Suppressor macrophage treated with lipopolysaccharide for 4 hours (primary cell): ENCODE measurements at places on chromosomes 11 and 22.

DNA sequence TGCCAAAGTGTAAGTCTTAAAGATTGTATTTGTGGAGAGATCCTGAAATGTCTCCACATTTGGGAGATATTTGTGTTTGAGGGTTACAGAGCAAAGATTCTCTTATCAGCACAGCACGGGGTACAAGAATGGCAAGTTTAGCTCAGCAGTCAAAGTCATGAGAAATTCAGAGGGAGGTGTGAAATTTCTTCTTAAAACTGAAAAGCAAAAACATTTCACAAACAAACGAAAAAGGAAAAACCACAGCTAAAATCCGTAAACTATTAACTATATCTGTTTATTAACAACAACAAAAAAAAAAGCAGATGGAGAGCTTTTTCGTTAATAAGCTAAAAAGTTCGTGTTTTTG lies 40.9 kb upstream of the ETS1 start:
- DNase-seq, result no peak

DNA sequence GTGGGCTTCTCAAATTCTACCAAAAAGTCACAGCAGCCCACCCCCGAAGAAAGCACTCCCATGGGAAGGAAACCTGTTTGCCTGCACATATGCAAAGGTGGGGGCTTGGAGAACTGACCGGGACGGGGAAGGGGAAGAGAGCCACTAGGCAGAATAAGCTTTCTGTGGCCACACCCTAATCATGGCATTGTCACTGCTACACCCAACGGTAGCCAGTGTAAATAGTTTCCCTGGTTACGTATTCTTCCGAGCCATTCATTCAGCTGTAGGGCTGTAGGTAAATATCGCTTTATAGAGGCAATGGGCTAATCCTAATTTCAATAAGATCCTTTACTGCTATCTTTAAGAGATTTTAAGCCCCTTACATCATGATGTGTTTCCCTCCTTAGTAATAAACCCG lies 61.7 kb downstream of the PRDM11 start:
- no peak for DNase-seq

DNA sequence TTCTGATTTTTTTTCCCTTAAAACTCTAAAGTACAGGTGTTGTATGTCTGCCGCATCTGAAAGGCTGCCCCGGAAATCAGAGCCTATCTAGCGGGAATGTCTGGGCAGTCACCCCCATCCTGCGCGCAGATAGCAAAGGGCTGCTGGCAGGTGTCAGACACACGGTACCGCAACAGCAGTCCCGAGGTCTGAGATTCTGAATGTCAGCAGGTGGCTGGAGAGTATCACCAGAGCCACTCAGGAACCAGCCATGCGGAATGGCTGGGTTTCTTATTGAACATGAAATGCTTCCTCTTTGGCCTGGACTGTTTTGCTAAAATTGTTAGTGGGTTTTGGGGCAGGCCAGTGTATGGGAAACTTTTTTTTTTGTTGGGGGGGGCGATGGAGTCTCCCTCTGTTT lies 53.3 kb downstream of the CERK start:
- DNase-seq, result peak; percentile 11

- DNase-seq, result no peak
These were observed 24.2 kb downstream of the MUC6 start for GRCh38 chr11:1012291-1012690.

DNA sequence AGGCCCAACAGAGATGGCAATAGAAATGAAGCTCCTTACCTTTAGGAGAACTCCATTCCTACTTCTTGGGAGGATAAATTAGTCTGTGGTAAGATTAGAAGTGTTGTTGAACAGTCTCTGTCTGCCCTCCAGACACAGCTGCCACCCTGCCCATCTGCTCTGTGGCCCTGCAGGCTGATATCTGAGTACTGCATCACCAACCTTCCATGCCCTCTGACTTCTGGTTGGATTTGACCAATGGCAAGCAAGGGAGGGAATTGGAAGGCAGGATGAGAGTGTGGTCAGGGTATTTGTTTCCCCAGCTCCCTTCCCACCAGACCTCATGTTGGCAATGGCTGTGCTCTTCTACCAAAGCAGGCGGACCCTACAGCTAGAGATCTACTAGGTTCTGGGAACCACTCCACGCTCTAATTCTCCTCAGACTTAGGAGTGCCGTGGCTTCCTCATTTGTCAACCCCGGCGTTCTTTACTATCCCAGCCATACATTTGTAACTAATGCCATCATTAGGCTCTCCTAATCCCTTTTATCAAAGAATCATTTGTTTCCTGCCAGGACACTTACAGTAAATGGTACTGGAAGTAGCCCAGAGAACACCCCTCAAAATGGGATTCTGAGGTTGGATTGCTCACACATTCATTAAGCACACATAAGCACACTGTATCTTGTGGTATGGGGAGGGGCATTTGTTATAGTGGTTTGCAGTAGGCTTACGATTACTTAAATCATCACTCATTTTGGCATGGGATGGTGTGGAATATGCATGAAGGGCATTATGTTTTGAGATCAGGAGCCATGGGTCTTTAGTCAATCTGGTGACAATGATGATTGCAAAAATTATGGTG lies 35.4 kb upstream of the CD44 start:
- no peak for DNase-seq

GRCh38 chr22:27993774-27994350 lies 74.8 kb upstream of the PITPNB start:
- no peak for DNase-seq

DNA sequence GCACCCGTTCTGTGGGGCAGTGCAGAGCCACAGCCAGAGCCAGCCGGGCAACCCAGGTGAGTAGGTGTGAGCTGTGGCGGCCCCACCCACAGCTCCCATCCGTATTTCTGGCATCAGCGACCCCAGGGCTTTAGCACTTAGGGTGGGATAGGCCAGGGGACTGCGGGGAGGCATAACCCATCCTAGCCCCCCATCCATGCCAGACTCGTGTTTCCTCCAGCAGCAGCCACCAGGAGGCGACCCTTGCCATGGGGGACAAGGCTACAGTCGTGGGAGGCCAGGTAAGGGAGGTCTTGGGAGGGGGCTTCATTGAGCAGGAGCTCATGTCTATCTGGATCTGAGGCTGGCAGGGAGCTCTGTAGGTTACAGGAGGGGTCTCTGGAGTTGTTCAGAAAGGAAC lies 873 bp downstream of the OTOG start:
- no peak for DNase-seq

DNA sequence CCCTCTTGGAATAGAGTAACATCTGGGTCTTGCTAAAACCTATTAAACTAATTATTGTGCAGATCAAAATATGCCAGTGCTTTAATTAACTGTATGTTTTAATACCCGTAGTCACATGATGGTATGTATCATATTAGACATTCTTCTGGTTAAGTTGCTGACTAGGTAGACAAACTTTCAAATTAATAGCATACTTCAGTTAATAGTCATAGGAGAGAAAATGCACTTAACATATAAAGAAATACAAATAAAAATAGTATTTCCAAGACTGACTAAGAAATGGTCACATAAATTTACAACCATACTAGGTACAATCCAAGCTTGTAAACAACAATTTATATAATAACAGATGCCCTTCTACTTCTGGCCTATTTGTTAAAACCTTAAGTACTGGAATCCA lies 7.6 kb upstream of the EXPH5 start:
- no peak for DNase-seq

DNA sequence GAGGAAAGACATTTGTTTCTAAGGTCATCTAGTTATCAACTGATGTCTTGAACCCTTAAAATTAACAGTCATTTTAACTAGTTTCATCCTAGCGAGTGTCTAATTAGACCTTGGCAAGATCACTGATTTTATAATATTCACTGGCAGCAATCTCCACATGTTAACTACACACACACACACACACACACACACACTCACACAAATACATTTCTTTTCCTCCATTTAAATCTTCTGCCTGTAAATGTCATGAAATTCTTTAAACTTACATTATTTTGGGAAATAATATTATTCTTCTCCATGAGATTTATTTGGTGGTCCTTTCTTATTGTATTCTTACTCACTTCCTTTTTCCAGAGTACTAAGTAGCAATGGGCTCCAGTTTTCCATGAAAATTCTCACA lies 2.9 kb upstream of the IFTAP start:
- DNase-seq, result no peak

GRCh38 chr22:47697861-47698260 lies 935.4 kb downstream of the TBC1D22A start:
- DNase-seq, result no peak

GRCh38 chr22:47190276-47190956 lies 428.0 kb downstream of the TBC1D22A start:
- no peak for DNase-seq

- DNase-seq, result peak; percentile 70
These were observed 68.8 kb upstream of the SCUBE2 start for GRCh38 chr11:9160166-9160565.

DNA sequence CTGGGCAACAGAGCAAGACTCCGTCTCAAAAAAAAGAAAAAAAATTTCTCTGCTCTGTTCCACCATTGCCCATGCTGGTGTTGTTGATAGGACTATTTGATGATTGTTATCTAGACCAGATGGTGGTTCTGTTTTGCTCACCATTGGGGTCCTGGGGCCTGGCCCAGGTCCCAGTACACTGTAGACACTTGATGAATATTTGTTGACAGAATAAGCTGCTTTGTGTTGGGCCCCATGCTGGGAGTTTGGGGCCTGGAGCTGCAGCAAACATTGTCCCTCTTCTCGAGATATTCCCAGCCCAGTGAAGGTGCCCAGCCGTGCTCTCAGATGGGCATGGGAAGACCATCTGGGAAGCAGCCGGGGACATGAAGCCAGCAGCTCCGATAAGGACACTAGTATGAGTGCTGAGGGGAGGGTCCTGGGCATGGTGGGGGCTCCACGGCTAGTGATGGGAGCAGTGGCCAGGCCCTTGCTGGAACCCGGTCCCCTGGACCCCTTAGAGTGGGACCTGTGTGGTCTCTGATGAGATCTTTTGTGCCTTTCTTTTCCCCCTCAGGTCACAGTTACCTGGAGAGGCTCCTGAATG lies 13.6 kb downstream of the INCENP start:
- DNase-seq, result no peak

DNA sequence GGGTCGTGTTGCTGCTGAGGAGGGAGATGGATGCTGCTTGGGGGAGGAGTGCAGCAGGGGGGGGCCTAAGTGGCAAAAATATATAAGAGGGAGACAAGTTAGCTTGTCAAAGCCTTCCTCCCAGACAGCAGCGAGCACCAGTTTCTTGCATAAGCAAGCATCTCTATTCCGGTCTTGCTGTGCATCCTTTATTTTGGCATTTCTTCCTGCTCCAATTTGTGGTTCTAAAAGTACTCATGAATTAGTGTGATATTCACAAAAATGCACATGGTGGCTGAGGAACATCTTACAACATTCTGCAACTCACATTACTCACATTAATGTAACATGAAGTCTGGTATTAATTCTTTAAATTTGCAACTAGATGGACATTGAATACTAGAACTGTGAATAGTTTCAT lies 32.1 kb downstream of the GDPD5 start:
- no peak for DNase-seq

GRCh38 chr11:75022296-75022695 lies 33.6 kb downstream of the NEU3 start:
- DNase-seq, result no peak

- no peak for DNase-seq
These were observed 50.3 kb upstream of the TCF20 start for GRCh38 chr22:42320443-42321416.

DNA sequence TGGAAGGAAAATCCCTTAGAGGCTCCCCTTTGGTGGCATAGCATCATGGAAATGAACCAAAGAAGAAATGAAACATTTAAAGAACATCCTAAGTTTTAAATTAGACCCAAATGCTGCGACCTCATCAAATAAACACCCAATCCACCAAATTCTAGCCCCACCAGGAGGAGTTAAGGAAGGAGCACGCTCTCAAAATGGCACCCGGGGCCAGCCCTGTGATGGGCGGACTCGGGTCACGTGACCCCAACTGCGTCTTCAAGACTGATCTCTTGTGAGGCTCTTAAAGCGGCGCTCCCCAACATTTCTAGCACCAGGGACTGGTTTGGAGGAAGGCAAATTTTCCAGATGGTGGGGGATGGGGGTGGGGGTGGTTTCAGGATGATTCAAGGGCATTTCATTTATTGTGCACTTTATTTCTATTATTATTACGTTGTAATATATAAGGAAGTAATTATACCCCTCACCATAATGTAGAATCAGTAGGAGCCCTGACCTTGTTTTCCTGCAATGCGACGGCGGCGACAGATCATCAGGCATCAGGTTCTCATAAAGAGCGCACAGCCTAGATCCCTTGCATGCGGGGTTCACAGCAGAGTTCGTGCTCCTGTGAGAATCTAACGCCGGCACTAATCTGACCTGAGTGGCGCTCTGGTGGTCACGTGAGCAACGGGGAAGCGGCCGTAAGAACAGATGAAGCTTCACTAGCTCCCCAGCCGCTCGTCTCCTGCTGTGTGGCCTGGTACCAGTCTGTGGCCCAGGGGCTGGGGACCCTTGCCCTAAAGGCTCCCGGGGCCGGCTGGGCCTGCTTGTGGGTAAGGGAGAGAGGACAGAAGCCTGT lies 90.6 kb upstream of the SLC22A12 start:
- peak; percentile 11 for DNase-seq

DNA sequence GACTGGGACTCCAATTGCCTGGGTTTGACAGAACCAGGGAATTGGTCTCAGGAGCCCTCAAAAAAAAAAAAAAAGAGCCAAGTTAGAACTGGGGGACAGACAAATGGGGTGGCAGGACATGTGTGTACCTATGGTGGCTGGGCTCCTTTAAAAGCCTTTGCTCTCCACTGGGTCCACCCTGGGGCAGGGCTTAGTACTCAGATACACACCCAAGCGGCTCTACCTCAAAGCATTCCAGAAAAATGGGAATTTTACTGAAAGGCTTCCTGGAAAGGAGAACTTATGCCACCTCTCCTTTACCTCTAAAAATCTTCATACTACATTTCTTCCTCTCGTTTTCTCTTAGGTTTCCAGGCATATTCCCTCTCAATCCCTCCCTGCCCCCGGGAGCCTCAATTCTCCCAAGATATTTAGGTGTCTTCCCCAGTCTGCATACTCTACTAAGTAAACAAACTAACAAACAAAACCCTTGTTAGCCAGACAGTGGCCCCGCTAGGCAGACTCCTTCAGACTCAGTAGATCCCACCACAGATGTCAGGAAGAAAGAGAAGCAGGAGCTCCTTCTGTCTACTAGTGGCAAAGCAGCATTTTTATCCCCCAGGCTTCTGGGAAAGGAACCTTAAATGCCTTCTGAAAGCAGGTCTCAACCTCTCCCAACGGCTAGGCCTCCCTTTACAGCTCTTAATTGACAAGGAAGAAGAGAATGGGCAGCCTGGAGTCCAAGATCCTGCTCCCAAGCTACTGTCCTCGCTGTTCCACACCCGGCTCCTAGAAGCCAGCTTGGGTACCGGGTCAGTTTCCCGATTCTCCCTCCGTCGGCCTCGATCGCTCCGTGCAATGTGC lies 653 bp downstream of the PCSK7 start:
- DNase-seq, result no peak

DNA sequence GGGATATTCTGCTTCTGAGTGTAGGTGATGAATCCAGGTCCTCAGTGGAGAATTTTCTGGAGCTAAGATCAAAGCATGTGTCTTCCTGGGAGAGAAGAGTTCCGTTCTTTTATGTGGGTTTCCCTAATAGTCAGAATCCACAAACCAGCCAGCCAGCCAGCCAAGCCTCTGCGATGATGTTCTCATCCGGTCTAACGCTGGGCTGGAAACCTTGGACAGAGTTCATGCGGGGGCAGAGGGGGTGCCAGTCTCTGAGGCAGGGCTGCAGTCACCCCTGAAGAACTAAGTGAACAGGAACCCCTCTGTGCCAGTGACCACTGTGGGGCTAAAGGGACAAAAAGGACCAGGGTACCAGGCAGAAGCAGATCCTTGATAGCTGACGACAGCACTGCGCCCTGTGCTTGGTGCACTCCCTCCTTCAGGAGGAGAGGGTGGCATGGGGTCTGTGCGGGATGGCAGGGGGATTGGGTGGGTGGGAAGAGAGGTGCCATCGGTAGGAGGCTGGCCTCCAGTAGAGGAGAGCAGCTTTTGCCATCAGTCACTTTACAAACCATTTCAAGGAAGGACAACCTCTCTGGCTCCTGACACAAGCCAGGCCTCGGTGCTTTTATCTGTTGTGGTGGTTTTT lies 27.1 kb downstream of the ADAMTS15 start:
- no peak for DNase-seq
